NCI-H2029 treated with DMSO at 0.1 percent for 48 hours (cell line): ENCODE measurements at places on chromosomes 11 and 22.

- DNase-seq: no peak
Observed at GRCh38 chr11:28058333-28058732, 49.6 kb downstream of the KIF18A start.

DNA sequence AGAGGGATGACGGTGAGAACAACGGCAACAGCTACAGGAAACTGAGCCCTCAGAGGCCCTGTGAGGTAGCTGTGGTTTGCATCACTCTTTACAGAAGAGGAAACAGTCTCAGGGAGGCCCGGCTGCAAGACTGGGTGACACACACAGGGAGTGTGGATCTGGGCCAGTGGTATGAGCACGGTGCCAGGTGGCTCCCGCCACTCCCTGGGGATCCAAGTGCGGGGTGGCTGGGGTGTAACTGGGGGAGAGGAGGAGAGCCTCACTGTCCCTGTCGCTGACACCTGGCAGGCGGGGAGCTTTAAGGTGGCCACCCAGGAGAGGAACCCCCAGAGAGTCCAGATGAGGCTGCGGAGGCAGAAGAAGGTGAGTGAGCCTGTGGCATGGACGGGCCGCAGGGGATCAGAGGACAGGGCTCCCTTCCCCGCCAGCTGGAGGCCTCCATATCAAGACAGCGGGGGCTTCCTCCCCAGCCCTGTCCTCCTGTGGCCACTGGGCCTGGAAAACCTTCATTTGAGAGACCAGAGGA lies 5.6 kb downstream of the RGL4 start:
- DNase-seq: no peak

DNA sequence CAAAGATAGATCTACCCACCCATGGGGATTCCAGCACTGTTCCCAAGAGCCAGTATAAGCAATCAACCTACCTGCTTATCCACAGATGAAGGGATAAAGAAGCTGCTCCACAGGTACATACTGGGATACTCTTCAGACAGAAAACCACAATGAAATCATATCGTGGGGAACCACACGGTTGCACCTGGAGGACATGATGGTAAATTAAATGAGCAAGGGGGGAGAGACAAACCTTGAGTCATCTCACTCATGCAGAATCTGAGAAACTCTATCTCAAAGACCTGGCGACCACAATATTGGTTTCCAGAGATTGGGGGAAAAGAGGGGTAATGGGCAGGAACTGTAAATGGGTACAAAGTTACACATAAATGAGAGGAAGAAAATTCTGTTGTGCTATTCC lies 14.5 kb downstream of the RGL4 start:
- no peak for DNase-seq

GRCh38 chr22:25485626-25486545 lies 78.6 kb upstream of the GRK3 start:
- no peak for DNase-seq

- DNase-seq: no peak
Observed at GRCh38 chr11:112143597-112143996, 20.3 kb downstream of the IL18 start.

- no peak for DNase-seq
Observed at GRCh38 chr22:46942799-46943785, 180.6 kb downstream of the TBC1D22A start.

DNA sequence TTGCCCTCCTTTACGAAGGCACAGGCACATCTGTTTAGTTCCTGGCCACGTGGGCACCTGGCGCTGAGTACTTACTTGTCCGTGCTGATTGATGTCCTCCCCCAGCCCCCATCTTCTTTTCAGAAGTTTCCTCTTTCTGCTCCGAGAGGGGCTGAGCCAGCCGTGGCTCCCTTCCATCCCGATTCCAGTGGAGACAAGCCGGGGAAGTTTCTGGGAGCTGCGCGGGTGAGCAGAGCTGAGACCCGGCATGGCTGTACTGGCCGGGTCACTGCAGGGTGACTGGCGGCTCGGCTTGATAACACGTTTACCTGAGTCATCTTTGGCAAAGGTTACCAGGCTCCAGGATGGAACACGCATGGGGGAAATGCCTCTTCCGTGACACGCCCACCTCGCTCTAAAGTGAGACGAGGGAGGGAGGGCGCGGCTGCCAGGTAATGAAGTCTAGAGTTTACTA lies 45.4 kb upstream of the ATXN10 start:
- no peak for DNase-seq

- no peak for DNase-seq
Observed at GRCh38 chr11:36619502-36619901, 21.5 kb upstream of the RAG2 start.

DNA sequence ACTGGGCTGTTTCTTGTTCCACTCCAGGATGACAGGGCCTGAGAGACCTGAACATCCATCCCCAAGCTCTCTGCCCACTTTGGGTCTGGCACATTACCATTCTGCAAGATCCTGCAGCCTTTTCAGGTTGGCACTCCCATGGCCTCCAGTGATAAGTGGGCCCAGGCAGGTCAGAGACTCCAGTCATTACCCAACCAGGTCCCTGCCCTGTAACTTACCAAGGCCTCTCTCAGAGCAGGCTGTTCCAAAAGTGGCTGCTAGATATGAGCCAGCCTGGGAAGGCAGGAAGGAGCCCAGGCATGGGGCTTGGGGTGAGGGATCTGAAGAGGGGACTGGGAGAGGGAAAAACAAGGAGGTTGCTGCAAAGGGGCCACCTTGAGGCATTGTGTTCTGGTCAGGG lies 35.9 kb downstream of the KCNQ1OT1 start:
- DNase-seq: no peak

GRCh38 chr22:29095459-29095858 lies 22.6 kb downstream of the KREMEN1 start:
- no peak for DNase-seq

- no peak for DNase-seq
Observed at GRCh38 chr22:26322179-26322905, 106.7 kb upstream of the ASPHD2 start.

GRCh38 chr11:44016546-44017442 lies 31.0 kb upstream of the ACCSL start:
- DNase-seq: no peak

- no peak for DNase-seq
Observed at GRCh38 chr22:23129149-23129548, 12.6 kb downstream of the RSPH14 start.

GRCh38 chr22:38872831-38873248 lies 824 bp upstream of the CBX6 start:
- DNase-seq: peak; percentile 28

GRCh38 chr11:94401773-94402265 lies 600 bp upstream of the GPR83 start:
- DNase-seq: no peak

DNA sequence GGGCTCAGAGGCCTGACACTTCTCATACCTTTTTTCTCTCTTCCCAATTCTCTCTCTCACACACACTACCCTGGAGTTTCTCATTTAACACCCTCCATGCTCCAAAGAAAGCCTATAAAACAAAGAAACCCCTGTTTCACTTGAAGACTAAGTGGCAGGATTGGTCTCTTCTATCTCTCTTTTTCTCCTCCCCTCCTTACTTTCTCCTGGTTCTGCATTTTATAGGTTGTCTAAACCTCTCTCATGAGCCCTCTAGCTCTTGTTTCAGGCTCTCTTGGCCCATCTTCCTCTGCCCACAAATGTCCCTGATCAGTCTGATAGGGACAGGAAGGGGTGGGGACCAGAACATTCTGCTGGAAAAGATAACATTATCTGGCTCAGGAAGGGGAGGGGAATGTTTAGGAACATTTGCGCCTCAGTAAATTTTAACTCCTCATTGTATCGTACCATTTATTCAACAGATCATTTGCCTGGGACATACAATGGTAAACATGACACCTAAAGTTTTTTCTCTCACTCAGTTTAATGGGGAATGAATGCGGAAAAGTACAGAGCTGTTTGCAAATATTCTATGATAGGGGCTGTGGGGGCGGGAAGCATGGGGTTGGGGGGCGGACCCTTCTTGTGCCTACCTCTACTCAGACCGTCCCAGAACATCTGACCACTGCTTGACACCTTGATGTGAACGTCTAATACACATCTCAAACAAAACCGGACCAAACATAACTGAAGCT lies 10.8 kb downstream of the CRYBA4 start:
- DNase-seq: no peak

DNA sequence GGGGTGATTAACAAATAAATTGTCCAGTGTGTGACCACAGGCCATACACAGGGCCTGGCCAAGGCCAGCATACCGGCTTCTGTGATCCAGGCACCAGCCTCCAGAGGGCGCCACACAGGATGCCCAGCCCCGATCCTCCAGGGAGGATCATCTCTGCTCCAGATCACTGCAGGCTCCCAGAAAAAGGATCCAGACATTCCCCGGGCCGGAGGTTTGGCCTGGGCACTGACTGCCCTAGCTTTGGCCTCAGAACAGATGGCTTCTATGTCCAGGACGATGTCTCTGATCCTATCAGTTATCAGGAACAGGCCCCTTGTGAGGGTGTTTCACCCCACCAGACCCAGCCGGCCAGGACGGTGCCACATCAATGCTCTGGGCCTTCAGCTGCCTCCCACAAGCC lies 74.5 kb upstream of the LMO1 start:
- DNase-seq: no peak

GRCh38 chr11:93389737-93390136 lies 59.2 kb downstream of the DEUP1 start:
- DNase-seq: no peak

- DNase-seq: no peak
Observed at GRCh38 chr11:9646324-9646723, 17.6 kb upstream of the SWAP70 start.

GRCh38 chr11:74550991-74551753 lies 41.2 kb upstream of the POLD3 start:
- DNase-seq: no peak

DNA sequence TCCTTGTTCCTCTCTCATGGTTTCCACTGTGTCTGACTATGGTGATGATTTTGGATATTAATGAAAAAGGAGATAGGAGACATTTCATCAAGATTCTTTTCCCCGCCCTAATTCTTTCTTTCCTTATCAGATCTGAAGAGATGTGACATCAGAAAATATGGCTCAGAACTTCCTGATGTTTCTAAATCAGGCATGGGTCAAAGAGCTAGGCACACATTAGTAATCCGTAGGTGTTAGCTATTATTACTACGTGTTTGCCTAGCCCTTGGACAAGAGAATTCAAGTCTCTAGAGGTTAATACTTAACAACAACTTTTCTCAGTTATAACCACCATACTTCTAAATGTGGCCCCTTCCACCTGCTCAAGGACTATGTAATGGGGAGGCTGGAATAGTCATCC lies 5.8 kb downstream of the JOSD1 start:
- DNase-seq: no peak

- DNase-seq: no peak
Observed at GRCh38 chr11:134486704-134487103, 74.7 kb upstream of the B3GAT1 start.

- no peak for DNase-seq
Observed at GRCh38 chr22:28728621-28729313, 12.9 kb downstream of the CHEK2 start.

- no peak for DNase-seq
Observed at GRCh38 chr11:66891851-66892660, 35.2 kb downstream of the LRFN4 start.

DNA sequence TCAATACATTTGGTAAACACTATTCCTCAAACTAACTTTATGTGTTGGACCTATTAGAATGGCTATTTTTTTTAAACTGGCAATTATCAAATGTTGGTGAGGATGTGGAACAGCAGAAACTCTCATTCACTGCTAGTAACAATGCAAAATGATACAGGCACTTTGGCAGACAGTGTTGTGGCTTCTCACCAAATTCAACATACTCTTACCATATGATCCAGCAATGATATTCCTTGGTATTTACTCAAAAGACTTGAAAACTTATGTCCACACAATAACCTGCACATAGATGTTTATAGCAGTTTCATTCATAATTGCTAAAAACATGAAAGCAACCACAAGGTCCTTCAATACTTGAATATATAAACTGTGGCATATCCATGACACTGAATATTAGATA lies 112.5 kb upstream of the TP53AIP1 start:
- no peak for DNase-seq

- no peak for DNase-seq
Observed at GRCh38 chr11:69533296-69534165, 52.1 kb downstream of the LINC01488 start.

DNA sequence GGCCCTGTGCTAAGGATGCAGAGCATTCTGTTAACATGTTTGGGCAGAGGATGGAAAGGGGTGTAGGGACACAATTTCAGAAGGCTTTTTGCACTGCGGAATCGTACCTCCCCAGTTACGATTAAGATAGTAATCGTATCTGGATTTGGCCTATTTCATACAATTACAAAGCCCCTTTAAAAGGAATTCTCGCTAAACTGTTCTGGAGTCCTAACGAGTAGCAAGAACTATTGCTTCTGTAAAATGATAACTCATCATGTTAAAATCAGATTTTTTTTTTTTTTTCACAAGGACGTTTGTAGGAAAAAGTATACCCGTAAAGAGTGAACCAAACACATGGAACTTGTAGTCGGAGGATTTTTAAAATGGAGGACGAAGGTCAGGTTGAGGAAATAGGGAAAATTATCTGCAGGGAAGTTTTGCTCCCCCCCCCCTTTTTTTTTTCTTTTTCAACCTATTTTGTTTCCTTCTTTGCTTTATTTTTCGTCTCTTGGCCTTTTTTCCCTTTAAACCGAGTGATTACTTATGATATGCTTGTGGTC lies 934 bp downstream of the HSD17B12 start:
- DNase-seq: no peak

DNA sequence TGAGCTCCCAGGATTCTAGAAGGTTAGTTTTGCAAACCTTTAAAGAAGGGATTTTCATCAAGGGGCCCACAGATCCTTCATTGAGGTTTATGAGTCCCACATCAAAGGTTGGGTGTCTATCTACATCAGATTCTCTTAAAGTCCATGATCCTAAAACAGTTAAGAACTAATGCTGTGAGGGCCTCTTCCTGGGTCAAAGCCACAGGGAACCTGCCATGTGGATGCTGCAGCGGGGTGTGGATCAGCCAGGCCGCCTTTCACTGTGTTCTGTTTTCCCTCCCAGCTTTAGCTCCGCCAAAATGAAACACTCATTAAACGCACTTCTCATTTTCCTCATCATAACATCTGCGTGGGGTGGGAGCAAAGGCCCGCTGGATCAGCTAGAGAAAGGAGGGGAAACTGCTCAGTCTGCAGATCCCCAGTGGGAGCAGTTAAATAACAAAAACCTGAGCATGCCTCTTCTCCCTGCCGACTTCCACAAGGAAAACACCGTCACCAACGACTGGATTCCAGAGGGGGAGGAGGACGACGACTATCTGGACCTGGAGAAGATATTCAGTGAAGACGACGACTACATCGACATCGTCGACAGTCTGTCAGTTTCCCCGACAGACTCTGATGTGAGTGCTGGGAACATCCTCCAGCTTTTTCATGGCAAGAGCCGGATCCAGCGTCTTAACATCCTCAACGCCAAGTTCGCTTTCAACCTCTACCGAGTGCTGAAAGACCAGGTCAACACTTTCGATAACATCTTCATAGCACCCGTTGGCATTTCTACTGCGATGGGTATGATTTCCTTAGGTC lies 5.3 kb downstream of the SERPIND1 start:
- DNase-seq: no peak
